Heart left ventricle (tissue), 16 donors: ENCODE measurements at places on chromosomes 11 and 22. TPM values are rescaled to one million over a fixed set of nuclear protein-coding genes. Genes with fewer than 3 reads are reported as not detected.
A peak's percentile ranks its signal among the peaks of the same experiment; 100 is the strongest.

JHY gene
- total RNA-seq, result 2.2 TPM

- DNase-seq, result peak; percentile 59
Observed at GRCh38 chr22:19811811-19812771, 42.6 kb downstream of the GNB1L start.

DNA sequence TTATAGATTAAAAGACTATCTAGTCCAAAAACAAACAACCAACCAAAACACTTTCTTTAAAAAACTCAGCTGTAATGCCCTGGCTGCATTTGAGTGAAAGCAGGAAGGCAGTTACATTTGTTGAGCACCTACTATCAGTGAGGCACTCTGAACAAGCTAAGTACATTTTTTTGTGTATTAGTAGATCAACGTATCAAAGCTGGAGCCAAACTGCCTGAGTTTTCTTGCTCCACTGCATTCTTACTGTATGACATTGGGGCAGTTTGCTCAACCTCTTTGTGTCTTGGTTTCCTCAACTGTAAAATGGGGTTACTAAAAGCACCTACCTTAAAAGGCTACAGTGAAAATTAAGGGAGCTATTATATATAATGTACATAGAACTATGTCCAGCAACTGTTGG lies 22.0 kb downstream of the COA4 start:
- no peak for DNase-seq

- DNase-seq, result peak; percentile 30
Observed at GRCh38 chr22:30872285-30873041, 96.1 kb downstream of the MORC2 start.
